Bronchial epithelial cell (primary cell): ENCODE measurements at places on chromosomes 13 and 19. TPM values are rescaled to one million over a fixed set of nuclear protein-coding genes. Genes with fewer than 3 reads are reported as not detected.

Gene PTGIR
- total RNA-seq: 0.26 TPM in 1 of 2 replicates, not detected in the other

- no peak for DNase-seq
These were observed 29.0 kb downstream of the RANBP3 start for GRCh38 chr19:5948752-5949564.

DNA sequence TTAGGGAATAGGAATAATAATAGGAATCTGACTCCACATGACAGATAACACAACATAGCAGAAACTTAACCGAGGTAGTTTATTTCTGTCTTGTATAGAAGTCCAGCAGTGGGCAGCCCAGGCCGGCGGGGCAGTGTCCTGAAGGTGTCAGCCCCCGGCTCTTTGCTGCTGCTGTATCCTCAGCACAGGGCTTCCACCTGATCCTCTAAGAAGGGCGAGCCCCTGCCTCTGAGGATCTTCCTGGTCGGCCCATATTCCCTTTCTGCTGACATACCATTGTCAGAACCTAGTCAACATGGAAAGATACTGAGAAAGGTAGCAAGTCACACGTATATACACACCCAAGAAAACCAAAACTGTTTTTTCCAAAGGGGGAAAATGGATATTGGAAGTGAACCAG, 56.2 kb upstream of the GPR183 start:
- DNase-seq: no peak

Gene CCDC70
- total RNA-seq: not detected in 2 replicates

Gene ZNF442
- total RNA-seq: 3.9 and 6.3 TPM in 2 replicates

DNA sequence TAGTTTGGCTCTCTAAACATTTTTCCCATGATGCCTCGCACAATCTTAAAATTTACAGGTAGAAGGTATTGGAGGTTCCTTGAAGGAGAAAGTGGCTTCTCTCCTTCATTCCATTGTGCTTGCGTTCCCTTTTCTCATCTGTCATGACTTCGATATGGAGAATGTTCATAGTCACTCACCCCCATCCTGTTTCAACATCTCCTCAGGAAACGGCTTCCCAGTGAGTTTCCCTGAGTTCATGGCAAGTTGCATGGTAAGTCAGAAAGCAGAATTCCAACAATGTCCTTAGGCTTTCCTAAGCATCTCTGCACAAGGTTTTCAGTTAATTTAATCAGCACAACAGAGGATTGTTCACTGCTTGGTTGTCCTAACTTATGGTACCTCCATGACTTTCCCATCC, 581.8 kb upstream of the SLITRK5 start:
- DNase-seq: peak; percentile 54
